Stimulated activated CD4-positive, alpha-beta T cell treated with anti-CD3 and anti-CD28 coated beads, Interleukin-1b, Interleukin-23, amount 100 ng/mL, for 48 hours (primary cell): ENCODE measurements at places on chromosomes 1 and 21.

DNA sequence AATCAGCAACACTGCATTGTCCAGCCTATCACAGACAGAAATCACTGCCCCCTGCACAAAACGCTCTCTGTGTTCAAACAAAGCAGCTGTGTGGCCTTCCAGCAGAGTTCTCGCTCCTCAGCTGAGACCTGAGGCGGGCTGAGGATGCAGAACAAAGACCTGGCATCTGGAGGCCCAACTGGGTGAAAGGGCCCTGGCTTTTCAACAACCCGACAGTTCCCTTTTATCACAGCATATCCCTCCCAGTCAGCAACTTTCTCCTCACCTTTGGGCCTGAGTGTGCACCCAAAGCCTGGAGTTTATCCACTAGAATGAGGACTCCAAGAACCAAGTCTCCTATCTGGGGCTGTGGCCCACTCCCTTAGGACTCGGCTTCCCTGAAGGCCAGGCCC is 42.6 kb upstream of the A3GALT2 start:
- DNase-seq, result no peak

GRCh38 chr1:18530587-18531502 is 50.1 kb downstream of the KLHDC7A start:
- DNase-seq, result no peak

- DNase-seq, result no peak
These were observed 2.6 kb upstream of the LAD1 start for GRCh38 chr1:201401700-201402099.

- DNase-seq, result no peak
These were observed 53.9 kb downstream of the PRDX6 start for GRCh38 chr1:173530795-173531693.

DNA sequence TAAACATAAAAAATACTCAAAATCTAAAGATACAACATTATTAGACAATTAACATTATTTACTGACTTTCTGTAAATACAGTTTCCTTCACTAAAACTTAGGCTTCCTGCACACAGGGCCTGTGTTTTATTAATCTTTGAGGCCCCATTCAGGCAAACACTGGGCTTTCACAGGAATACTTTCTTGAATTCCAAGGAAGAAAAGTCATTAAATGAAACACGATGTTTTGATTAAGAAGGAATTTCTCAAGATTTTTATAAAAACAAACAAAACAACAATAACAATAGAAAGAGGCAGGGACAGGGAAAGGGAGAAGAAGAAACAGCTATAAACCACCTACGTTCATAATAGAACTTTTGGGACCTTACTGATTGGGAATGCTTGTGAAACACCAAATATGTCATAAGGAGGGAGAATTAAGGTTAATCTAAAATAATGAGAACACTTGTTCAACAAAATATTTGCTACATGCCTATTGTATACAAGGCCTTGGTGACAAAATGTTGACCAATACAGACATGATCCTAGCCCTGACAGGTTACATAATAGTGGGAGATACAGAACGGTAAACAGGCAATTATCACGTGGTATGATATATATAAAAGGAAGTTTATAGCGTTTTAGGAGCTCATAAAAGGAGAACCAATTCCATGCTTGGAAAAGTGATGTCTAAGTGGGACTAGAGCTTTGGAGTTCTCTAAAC is 3.6 kb downstream of the DDAH1 start:
- DNase-seq, result no peak

- no peak for DNase-seq
These were observed 126.4 kb upstream of the GADD45A start for GRCh38 chr1:67558449-67559193.

GRCh38 chr1:172999349-172999748 is 51.4 kb downstream of the TNFSF18 start:
- DNase-seq, result no peak

- no peak for DNase-seq
These were observed 1183.7 kb downstream of the MRPL39 start for GRCh38 chr21:24423546-24423945.

- DNase-seq, result no peak
These were observed at the start of gene CTNNBIP1 for GRCh38 chr1:9910076-9910422. CTNNBIP1 (minus strand) TSS chr1:9910269; CDS start chr1:9872064, 38,205 bp downstream.

DNA sequence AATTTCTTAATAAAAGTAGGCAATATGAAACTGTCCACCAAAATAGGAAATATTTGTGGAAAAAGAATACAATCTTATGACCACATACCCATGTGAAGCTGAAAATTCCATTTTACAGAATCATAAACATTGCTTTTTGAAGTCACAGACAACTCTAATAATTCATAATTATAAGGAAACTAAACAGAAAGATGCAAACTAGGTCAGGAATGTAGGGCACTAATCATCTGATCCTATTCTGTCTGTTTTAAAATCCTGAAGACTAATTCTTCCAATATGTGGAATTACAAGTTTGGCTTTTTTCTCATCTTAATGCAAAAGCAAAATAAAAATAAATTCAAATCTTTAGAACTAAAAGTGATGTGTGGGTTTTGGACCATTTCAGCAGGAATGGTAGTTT is 528.6 kb downstream of the LTN1 start:
- no peak for DNase-seq

DNA sequence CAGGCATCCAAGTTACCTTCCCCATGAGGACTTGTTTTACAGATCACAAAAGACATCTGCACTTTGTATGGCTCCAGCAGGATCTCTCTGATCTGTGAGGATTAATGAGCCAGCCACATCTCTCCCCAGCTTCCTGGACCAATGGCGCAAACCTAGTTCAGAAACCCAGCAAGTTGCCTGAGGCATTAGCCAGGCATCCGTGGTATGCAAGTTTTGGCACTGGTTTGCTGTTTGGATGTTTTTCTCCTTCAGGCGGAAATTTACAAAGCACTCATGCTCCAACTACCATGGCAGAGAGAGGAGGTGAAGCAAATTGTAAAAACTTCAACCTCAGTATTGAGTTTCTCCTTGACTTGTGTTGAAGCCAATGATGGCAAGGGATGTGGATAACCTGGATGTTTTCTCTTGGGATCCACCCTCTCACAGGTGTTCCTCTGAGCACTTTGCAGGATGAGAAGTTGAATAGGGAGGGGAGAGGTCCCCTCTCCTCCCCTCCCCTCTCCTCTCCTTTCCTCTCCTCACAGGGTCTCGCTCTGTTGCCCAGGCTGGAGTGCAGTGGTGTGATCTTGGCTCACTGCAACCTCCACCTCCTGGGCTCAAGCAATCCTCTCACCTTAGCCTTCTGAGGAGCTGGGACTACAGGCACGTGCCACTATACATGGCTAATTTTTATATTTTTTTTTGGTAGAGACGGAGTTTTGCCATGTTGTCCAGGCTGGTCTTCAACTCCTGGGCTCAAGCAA is 25.6 kb upstream of the ENO1 start:
- no peak for DNase-seq

GRCh38 chr1:179774000-179774399 is 30.9 kb downstream of the FAM163A start:
- DNase-seq, result no peak

GRCh38 chr1:117261424-117261785 is 50.7 kb upstream of the VTCN1 start:
- no peak for DNase-seq

GRCh38 chr21:38734646-38735365 is 70.9 kb upstream of the ETS2 start:
- no peak for DNase-seq

DNA sequence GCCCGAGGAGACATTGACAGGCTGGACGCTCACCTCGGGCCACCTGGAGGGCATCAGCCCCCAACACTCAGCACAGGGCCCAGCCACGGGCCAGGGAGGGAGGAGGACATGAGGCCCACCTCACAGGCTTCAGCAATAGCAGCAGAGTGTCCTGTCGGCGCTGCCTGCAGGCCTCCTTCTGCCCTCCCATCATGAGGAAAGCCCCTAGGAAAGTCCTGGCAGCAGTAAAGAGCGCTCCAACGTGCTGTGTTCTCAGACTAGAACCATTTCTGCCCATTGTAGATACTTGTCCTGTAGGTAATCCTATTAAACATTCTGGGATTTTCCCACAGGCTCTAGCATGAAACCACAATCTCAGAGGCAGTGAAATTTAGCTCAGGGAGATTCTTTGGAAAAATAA is 62.0 kb upstream of the GALNT2 start:
- no peak for DNase-seq

GRCh38 chr21:44352253-44352860 is 1.1 kb upstream of the TRPM2 start:
- no peak for DNase-seq

DNA sequence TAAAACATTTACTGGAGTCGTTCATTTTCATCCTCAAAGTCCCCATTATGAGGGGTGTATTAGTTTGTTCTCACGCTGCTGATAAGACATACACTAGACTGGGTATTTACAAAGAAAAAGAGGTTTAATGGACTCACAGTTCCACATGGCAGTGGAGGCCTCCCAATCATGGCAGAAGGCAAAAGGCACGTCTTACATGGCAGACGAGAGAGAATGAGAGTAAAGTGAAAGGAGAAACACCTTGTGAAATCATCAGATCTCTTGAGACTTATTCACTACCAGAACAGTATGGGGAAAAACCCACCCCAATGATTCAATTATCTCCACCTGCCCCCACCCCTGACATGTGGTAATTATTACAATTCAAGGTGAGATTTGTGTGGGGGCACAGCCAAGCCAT is 830.4 kb upstream of the RGS18 start:
- DNase-seq, result no peak

DNA sequence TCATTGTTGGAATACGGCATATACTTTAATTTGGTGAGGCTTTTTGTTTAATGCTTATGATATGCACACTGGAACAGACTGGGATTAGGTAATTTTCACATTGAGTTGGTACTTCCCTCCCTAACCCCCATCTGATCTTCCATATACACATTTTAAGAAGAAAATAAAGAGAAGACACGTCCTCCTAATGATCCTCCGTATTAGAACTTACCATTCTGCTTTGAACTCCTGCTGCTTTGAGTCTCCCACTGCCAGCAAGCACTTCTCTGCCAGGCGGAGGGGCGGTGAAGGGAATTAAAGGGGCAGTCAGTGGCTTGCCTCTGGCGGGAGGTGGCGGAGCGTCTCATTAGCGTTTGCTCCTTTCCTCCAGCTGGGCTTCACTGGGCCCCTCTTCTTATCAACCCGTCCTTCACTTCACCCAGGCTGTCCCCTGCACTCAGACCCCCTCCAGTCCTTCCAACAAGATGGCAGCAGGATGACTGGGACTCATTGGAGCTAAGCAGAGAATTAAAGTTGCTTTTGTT is 433.4 kb downstream of the KIF26B start:
- no peak for DNase-seq

- DNase-seq, result no peak
These were observed 300.4 kb upstream of the RUNX1 start for GRCh38 chr21:35349376-35350080.

DNA sequence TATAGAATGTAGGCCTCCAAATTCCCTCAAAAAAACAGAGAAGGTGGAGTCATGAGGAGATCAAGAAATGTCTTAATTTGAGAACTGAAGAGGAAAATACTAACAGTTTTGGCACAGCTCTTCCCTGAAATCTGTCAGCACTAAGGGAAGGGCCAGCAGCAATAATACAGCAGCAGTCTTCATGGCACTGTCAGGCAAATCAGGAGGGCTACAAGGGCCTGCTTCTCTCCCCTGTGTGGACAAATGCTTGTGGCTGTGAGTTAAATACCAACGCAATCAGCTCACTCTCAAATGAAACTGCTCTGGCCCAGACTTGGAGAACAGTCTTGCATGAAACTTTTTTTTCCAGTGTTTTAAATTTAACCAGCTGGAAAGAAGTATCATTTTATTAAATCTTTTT is 20.5 kb upstream of the CNN3 start:
- no peak for DNase-seq

- no peak for DNase-seq
These were observed 293.2 kb upstream of the SGIP1 start for GRCh38 chr1:66240491-66241484.

DNA sequence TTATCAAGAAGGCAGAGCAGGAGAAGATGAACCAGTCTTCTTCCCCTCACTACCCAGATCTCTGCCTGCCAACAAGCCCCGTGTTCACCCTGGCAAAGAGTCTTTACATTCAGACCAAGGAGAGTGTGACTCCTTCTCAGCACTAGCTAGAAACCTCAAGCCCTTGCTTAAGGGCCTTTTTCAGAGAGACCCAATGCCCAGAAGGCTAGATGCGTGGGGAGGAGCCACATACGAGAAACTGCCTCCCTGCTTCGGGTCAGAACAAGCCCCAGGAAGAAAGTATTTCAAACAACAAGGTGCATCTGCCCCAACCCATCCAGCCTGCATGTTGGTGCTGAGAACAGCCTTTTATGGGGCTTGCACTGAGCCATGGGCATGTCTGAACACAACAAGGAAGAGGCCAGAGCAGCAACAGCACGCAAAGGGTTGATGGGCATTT is 152.7 kb upstream of the CAMK1G start:
- DNase-seq, result no peak

GRCh38 chr1:32870615-32871363 is at the start of gene FNDC5:
FNDC5 (minus strand) TSS chr1:32870912.
- DNase-seq, result no peak

DNA sequence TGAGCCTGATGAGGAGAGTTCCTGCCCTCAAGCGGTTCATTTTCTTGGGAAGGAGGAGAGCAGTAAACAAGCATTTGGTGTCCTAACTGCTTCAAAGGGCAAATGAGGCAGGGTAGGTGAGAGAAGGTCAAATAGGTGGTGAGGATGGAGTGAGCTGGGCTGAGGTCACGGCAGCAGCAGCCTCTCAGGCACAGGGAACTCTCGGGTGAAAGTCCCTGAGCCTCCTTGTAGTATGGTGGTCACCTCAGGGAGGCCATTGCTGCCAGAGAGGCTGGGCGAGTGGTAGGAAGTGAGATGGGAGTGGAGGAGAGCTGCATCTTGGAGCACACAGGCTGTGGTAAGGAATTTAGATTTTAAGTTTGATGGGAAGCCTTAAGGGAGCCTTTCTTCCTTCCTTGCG is 4.0 kb downstream of the ADARB1 start:
- no peak for DNase-seq

DNA sequence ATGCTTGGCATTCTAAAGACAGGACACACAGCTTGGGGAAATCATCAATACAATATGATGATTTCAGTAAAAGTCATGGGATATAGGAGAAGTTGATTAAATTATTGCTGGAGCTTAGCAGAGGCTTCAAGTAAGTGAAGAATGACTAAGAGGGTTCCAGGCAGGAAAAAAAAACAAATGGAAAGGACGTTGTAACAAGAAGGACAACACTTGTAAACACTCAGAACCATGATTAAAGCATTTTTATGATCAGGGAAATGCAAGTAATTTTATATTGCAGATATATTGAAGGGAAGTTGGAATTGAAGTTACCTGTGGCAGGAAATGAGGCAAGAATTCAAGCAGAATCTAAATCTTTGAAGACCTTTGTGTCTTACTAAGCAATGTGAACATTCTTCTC is 602.7 kb upstream of the NEGR1 start:
- no peak for DNase-seq

- DNase-seq, result no peak
These were observed 37.9 kb upstream of the CCDC27 start for GRCh38 chr1:3714284-3714741.

DNA sequence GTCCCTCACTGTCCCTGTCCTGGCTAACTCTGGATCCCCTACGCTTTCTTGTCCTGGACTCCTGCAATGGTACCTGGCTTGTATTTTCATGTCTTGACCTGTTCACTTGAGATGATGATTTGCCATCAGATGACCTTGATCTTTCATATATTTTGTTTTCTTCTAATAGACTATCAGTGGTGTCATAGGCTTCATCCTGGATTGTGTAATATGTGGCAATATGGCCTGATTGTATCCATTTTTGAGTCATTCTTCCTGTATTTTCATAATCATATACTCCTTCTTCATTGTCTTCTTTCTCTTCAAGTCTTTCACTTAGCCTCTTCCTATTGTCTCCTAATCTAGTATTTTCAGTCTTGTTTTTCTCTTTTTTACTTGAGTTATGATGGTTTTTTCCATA is 11.1 kb downstream of the FLG start:
- DNase-seq, result no peak
